ENCODE measurements at places on chromosomes 2 and 18.
A peak's percentile ranks its signal among the peaks of the same experiment; 100 is the strongest.

GRCh38 chr2:237218756-237219155 lies 133.1 kb downstream of the COPS8 start:
- DNase-seq = no peak

DNA sequence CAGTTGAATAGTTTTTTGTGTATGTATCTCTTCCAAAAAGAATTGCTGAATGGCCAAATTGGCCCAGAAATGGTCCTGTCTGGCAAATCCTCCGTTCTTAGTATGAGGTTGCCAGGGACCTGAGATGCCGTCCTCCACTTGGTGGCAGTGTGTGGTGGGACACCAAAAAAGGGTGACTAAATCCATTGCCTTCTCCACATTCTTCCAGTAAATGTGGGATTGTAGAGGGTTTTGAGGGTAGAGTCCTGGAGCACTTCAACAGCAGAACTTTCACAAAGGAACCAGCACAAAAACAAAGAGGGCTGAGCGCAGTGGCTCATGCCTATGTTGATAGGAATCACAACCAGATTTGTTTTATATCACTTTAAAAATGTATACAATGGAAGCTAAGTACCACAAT lies 199.9 kb downstream of the BCL2 start:
- DNase-seq = no peak

DNA sequence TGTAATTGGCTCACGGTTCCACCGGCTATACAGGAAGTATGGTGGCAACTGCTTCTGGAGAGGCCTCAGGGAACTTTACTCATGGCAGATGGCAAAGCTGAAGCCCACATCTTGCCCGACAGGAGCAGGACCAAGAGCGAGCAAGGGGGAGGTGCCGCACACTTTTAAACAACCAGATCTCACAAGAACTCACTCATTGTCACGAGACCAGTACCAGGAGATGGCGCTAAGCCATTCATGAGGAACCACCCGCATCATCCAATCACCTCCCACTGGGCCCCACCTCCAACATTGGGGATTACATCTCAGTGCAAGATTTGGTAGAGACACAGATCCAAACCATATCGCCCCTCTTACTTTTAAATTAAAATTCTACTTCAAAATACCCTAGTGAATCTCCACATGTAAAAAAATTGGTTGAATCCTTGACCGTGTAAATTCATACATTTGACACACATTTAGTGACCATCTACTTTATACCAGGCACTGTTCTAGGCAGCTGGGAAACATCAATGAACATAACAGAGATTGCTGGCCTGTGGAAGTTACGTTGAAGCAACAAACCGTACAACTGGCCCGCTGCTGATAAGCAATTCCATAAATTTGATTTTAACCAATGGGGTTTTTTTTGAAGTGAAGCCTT lies 87.6 kb downstream of the ALPK2 start:
- DNase-seq = peak; percentile 46

- peak; percentile 93 for DNase-seq
Observed at GRCh38 chr2:191376981-191377629, 131.9 kb downstream of the MYO1B start.

DNA sequence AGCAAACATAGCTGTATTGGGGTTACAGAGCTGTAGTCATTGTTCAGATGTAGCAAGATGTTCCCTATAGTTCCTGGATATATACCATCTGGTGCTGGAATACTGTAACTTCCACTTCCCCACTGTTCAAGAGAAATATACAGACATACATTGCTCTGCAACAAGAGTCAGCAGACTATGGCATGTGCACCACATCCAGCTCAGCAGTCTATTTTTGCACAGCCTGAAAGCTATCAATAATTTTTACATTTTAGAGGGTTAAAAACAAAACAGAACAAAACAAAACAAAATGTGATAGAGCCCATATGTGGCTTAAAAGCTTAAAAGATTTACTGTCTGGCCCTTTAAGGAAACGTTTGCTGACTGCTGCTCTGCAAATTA lies 31.8 kb upstream of the VIT start:
- DNase-seq = no peak

DNA sequence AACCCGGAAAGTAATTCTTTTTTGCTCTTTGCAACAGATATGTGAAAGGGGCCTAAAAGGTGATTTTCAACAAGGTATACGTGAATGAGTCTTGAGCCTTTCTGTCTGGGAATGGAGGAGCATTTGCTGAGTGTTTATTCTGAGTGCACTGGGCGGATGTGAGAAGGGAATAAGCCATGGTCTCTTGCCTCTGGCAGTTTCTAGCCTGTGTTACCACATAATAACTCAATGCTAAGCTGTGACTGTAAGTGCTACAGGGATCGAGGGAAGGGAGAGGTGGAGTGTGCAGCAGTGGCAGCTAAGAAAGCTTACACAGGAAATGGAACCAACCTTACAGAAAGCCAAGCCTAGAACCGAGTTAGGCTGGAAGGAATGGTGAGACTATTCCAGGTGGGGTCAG lies 444.3 kb downstream of the SLC4A3 start:
- peak; percentile 7 for DNase-seq
